Stimulated activated CD8-positive, alpha-beta memory T cell treated with anti-CD3 and anti-CD28 coated beads, Interleukin-15, amount 100 ng/mL, for 1 hour (primary cell): ENCODE measurements at places on chromosomes 1 and 21.

DNA sequence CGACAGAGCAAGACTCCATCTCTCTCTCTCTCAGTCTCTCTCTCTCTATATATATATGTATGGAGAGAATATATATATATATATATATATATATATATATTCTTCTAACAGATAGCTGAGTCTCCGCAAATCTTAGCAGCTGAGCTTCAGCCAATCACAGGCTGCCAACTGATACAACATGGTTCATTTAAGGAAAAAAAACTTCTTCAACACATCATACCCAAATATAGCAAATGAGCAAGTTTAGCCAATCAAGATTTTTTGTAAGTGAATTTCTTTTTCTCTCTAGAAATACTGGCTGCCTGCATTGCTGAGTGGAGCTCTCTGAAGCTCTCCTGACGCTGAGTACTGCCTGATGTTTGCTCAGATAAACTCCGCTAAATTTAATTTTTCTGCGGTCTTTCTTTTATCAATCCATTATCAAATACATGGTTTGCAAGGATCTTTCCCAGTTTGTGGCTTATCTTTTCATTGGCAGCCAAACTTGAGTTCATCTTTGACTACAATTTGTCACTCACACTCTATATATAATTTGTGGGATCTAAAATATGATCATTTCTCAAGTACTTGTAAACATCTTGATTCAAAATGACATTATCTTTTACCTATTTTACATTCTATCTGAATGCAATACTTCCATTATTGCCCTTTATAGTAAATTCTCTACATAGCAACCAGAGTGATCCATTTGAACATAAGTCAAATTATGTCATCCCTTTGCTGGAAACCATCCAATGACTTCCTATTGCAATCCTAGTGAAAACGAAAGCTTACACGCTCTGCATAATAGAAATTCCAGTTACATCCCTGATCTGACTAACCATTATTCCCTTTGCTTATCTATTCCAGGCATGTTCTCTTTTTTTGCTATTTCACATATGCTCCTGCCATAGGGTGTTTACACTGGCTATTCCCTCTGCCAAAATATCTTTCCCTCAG is 2131.7 kb downstream of the MRPL39 start:
- DNase-seq = no peak

DNA sequence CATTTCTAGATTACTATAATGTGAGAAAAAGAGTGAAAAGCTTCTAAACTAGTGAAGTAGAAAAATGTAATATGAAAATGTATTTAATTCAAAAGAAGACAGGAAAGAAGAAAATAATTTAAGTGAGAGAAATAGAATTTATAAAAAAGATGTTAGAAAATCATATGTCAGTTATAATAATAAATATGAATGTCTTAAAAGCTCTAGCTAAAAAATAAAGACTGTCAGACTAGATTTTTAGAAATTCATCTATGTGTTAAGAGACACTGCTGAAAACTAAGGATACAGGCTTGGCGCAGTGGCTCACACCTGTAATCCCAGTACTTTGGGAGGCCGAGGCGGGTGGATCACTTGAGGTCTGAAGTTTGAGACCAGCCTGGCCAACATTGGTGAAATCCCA is 37.3 kb upstream of the VANGL1 start:
- DNase-seq = no peak

- no peak for DNase-seq
These were observed 52.2 kb downstream of the KCND3 start for GRCh38 chr1:111937147-111937725.

DNA sequence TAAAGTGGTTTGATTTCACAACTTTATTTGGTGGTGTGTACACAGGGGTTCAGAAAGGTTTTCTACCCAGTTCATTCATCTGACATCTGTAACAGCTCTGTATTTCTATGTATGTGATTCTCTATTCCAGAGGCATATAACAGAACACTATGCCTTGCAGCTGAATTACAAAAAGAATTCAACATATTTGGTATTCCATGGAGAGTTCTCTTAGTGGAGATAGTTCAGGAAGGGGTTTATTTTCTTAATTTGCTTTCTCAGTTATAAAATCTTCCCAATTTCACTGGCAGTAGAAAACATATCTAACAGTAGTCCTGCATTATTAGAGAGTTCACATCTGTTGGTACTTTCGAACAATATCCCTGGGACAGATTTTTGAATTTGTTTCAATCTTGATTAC is 207.9 kb upstream of the LYPLAL1 start:
- no peak for DNase-seq

GRCh38 chr21:38753114-38753513 is 52.6 kb upstream of the ETS2 start:
- no peak for DNase-seq
